NCI-H2107 (cell line): ENCODE measurements at places on chromosomes 7 and 10.
A peak's percentile ranks its signal among the peaks of the same experiment; 100 is the strongest.

GRCh38 chr7:151552352-151553028, 32.8 kb upstream of the RHEB start:
- DNase-seq: peak; percentile 89

GRCh38 chr10:33665501-33665900, 331.0 kb upstream of the NRP1 start:
- no peak for DNase-seq

- DNase-seq: no peak
Measured at GRCh38 chr10:51846856-51847506, 147.6 kb upstream of the CSTF2T start.

GRCh38 chr10:1183033-1183396, 126.8 kb downstream of the WDR37 start:
- no peak for DNase-seq

DNA sequence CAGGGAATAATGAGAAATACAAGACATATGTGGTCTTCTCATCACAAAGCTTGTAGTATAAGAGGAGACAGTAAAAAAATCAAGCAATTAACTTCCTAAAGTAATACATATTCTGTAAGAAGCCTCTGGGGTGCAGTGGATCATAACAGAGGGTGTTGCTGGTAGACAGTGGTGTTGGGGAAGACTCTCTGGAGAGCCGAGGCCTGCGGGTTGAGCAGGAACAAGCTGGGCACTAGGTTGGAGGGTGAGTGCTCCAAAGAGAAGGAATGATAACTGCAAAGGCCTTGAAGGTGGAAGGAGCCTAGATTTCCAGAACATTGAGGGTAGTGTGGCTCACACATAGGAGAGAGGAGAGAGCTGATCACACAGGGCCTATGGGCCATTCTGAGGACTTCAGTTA, 1.5 kb downstream of the GIMAP4 start:
- DNase-seq: no peak

GRCh38 chr10:44862006-44862751, 49.0 kb upstream of the TMEM72 start:
- DNase-seq: no peak

GRCh38 chr10:50990568-50991455, 83.5 kb upstream of the PRKG1 start:
- DNase-seq: no peak

- DNase-seq: peak; percentile 56
Measured at GRCh38 chr7:26705567-26705966, 158.8 kb downstream of the SKAP2 start.

- DNase-seq: no peak
Measured at GRCh38 chr10:114400091-114400490, 4.2 kb downstream of the AFAP1L2 start.

DNA sequence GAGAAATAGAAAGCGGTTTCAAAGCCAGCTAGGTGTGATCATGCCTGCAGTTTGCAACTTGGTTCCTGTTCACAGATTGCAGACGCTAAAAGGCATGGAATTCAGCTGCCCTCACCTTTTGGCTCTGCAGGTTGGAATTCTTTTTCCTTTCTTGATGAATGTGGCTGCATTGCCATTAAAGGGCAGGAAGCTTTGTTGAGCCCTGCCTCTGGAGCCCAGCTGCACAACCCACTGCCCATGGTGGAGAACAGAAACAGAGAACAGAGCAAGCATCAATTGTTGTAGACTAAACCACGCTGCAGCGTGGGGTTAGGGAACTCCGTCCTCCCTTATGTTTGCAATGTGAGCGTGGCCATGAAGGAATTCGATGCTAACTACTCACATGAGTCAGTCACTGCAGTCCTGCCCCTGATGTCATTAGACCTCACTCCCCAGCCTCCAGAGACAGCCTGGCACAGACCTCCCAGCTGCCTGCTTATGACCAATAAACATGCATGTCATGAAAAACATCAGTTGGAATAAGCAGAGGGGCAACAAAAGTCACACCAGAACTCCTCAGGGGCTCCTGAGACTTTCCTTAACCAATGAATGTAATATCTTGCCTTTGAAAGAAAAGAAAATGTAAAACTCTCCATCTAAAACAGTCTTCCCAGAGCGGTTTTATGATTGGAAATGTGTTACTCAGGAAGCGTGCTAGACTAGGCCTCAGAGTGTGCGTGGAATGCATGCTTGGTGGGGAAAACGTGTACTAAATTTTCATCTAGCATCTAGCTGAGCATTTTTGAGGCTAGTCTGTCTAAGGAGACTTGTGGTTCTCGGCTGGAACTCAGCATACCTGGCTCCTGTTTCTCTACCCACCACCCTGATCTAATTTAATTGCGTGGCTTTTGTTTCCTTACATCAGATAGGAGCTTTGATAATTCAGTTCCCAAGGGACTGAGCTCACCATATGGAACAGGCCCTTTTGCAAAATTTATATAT, 232.2 kb downstream of the KIAA1217 start:
- no peak for DNase-seq

GRCh38 chr10:21202776-21203462, 305.8 kb upstream of the NEBL start:
- DNase-seq: no peak

DNA sequence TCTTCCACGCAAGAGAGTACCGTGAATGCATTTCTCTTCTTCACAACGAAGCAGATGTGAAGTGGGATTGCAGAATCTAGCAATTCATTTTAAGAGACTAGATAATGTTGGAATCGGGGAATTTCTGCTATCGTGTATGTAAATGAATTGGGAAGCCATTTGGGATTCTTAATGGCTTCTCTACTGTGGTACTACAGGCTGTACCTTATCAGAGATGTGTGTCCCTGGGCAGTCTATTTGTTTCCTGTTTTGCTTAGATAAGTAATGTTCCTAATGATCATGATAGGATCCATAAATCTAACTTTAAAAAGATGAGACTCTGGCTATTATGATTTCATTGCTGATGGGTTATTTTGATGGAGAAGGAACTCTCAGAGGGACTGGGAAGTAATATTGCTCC, 320.6 kb downstream of the REEP3 start:
- no peak for DNase-seq

DNA sequence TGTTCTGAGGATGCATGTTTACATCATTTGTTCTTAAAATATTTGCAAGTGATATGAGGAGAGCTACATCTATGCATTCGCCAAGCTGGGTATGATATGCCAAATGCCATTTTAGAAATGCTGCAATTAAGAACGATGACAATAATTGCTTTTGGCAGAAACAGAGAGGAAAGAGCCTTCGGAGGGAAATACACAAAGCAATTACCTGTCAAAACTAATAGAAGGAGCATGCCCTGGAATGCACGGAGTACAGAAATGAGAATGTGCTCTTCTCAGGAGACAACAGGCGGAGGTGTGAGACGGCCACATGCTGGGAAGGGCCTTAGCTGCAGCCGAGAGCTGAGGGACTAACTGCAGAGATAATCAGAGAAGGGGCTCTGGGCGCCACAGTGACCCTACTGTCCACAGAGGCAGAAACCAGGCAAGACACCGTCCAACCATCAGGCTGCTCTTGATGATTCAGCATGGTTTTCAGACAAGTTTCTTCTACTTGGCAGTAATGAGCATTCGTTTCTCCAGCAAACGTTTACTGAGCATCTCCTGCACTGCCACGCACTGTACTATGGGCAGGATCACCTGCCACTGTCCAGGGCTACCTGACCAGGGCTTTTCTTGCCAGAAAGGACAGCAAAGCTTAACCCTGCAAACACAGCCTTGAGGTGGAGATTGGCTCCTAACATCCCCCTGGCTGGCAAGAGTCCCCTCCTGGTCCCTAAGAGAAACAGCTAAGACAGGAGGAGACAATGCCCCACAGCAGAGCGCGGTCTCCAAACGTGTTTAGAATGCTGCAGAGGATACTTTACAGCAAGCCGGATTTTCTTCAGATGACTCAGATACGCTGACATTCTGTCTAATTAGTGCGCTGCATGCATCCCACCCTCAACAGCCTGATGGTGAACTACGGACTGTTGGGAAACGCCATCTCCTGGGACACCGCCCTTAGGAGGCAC, 18.1 kb downstream of the VIPR2 start:
- DNase-seq: no peak

DNA sequence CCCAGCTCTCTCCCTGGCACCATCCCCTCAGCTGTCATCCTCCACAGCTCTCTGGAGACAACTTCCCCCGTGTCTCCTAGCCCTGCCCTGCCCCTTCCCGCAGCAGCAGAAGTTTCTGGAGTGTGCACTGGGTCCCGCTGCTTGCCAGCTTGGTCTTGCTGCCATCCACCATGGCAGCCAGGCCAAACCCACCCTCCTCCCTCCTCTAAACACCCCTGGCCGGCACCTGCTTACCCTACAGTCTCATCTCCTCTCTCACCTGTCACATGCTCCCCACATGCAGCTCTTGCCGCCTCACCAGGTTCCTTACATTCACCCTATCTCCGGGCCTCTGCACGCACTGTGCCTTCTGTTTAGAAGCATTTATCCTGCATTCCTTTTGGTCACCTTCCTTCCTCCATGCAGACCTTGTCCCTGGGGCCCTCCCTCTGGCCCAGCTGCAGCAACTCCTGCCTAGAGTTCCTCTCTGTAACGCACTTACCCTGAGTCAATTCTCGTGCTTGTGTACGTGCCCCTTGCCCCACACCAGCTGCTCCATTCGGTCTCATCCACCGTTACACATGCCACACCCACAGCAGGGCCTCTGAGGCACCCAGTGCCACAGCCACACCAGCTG, 93.9 kb upstream of the RET start:
- no peak for DNase-seq

DNA sequence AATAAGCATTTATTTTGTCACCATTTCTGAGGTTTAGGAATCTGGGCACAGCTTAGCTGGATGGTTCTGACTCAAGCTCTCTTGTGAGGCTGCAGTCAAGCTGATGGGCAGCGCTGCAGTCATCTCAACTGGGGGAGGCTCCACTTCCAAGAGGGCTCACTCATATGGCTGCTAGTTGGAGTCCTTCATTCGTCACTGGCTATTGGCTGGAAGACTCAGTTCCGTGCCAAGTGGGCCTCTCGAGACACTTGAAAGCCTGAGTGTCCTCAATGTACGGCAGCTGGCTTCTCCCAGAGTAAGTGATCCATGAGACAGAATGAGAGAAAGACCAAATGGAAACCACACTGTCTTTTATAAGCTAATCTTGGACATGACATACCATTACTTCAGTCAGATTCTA, 21.6 kb upstream of the COL13A1 start:
- no peak for DNase-seq
